BJ (cell line): ENCODE measurements at places on chromosomes 2 and 18.

GRCh38 chr2:233480490-233481202 lies 85.9 kb downstream of the USP40 start:
- no peak for DNase-seq

- DNase-seq, result peak; percentile 86
These were observed 85.4 kb downstream of the STPG4 start for GRCh38 chr2:47069628-47070154.

DNA sequence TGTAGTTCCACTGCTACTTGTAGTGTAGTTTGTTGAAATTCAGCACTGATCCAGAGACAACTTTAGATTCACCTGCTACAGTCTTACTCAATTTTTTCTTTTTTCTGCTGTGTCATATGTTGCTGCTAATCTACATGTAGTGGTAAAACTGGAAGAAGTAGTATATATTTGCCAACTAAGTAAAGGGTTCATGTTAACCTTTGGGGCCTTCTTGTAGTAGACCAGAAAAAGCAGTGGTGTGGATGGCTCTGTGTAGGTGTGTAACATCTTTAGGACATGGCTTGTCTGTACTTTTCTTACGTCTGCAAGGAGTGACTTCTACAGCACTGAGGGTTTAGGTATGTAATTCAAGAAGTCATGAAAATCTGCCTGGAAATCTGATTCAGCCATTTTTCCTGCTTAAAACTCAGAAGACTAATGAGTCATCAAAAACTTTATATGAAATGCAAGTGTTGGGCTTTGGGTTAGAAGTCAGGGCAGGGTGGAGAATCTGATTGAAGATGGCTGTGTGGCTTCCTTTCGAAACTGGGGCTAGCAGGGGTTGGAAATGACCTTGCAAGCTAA lies 8.4 kb downstream of the PTPRM start:
- no peak for DNase-seq

GRCh38 chr18:10937743-10938640 lies 211.4 kb downstream of the PIEZO2 start:
- no peak for DNase-seq
